ENCODE measurements at places on chromosomes 5 and 9.
A peak's percentile ranks its signal among the peaks of the same experiment; 100 is the strongest.

DNA sequence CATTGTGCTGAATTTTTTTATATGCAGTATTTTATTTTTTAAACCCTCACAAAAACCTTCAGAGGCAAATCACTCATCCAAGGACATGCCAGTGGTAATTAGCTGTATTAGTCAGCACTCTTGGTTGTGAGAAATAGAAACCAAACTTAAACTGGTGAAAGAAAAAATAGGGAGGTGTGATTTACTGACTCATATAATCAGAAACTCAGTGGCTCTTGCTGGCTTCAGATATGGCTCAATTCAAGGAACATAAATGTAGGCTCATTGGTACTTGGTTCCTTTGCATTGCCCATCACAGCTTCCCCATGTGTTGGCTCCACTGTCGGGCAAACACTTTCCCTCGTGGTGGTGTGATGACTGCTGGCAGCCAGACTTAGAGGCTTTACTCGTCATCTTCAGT lies 497.2 kb downstream of the MAT2B start:
- DNase-seq, result no peak

DNA sequence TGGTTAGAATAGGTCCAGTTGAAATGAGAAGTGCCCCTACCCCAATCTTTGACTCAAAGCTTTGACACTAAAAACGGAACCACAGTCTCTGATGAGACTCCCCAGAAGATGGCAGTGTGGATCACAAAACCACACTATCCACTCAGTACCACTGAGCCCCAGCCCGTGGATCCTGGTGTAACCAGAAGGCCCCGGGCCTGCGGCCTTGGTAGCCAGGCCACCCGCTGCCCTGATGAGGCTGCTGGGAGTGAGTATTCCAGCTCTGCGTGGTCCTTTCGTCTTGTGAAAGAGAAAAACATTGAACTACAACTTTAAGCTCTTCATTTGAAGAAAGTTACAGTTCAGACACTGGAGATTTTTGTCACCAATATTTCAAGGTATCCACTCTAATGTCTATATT lies 42.2 kb upstream of the FBP1 start:
- peak; percentile 46 for DNase-seq

DNA sequence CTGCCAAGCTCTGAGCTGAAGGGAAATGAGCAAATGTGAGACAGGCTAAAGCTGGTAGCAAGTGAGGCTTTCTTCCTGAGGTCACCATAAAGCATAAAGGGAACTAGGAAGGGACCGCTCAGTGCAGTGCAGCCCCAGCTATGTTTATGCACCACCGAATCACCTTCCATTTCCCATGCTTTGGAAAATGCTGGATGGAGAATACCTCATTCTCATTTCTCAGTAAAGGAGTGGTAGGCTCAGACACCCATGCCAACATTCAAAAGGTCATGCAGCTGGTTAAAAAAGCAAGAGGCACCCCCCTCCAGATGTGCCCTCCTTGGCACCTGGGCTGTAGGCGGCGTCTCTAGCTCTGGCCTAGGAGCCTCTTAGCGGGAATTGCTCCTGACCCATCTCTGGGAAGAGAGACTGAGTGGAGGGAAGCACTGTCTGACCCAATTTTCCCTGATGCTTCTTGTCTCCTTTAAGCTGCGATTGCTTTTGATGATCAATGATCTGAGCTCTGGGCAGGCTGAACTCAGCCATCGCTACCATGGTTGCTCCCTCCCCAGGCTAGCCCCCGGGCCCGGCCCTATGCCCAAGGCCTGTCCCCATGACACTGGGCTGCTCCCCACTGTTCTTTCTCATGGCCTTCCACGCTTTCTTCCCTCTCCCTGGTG lies 58.7 kb downstream of the ZNF354C start:
- DNase-seq, result no peak

GRCh38 chr5:147968855-147969254 lies 62.5 kb upstream of the C5orf46 start:
- no peak for DNase-seq

DNA sequence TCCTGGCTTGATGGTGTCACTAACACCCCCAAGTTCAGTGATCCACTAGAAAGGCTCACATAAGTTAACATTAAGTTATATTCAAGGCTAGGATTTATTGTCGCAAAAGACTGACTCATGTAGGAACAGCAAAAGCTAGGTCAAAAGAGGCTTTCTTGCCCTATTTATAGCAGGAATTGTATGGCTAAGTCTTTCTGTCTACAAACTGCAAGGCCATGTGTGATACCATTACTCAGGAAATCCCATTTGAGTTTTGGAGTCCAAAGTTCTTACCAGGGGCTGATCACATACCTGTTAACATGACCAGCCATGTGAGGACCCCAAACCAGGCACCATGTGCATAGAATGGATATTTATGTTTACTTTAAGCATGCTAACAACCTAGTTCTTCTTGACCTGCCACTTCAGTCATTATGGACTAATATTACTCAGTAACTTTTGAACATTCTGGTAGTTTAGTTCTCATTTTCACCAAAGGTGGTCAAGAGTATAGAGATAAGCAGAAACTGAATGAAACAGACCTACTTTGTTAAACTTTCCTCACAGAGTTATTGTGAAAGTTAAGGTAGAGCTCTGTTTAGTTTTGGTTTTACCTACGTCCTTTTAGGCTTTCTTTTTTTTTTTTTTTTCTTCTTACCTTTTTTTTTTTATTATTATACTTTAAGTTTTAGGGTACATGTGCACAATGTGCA lies 281.1 kb downstream of the FER start:
- no peak for DNase-seq

DNA sequence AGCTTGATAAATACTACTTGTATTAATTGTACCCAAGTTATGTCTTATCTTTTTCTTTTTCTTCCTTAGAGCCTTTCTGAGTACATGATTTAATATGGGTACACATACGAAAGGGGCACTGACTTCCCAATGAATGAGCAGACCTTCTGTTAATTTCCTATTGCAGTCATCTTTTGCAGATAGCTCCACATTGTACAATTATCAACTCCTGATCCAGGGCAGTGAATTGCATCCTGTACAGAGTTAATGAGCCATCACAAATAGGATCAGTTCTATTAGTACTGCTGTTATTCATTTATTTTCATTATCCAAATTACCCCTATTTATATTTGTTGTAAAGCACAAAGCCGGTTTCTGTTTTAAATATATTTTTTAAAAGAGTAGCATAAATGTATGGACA lies 105.6 kb downstream of the ADAMTSL1 start:
- no peak for DNase-seq

DNA sequence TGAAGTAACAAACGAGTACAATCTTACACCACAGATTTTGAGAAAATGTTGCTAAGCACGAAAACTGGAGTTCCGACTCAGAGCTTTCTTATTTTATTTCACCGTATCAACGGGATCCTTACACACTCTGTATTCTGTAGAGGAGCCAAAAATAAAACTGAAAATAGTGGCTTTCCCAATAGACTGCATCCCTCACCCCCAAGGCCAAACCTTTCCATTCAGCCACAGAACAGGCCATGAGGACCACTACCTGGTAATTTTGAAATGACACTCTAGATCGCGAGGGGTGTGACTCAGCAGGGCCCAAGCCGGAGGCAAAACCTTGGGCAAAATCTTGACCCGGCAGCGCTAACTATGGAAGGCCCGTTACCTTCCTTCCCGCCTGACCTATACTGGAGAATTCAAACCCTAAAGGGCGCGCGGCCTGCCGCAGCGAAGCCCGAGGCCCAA lies 432 bp downstream of the HSPA9 start:
- DNase-seq, result no peak

DNA sequence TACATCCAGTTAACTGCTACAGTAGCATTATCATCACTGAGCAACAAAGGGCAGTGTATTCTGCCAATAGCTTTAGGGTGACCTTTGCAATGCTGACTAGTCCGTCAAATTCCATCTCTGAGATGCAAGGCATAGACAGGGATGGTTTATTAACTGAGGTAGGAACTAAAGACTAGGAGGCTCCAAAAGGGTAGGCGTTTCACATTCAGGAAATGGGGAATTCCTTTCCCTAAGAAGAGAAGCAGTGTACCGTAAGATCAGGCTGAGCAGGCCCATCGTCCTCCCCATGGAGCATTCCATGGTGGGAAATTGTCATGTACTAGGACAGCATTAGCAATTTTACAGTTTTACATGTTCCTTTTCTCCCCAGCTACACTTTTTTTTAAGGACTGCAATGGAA lies 157.7 kb downstream of the BNC2 start:
- no peak for DNase-seq

GRCh38 chr5:71738662-71739361 lies 19.7 kb downstream of the CARTPT start:
- no peak for DNase-seq

GRCh38 chr5:62298118-62298517 lies 7.9 kb upstream of the KIF2A start:
- no peak for DNase-seq
